ENCODE measurements at places on chromosomes 5 and 9.

GRCh38 chr9:110283751-110284150 is 27.4 kb upstream of the TXN start:
- DNase-seq, result peak; percentile 55

DNA sequence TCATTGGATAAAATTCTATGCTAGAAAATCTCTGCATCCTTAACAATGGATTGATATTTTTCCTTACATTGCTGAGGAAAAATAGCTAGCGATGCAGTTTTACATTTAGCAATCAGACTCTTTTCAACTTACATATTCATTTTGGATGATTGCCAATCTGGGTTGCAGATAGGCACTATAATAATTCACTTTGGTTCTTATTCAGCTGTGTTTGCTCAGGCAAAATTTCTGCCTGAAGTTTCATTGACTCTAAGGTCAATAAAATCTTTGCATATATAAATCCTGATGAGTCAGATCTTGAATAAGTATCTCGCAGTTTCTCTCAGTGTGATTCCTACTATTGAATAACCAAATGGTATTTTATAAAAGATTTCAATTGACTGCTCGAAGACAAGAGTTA is 1105.8 kb downstream of the CDH18 start:
- DNase-seq, result no peak

- DNase-seq, result no peak
Measured at GRCh38 chr9:100670719-100671118, 92.8 kb downstream of the CAVIN4 start.

DNA sequence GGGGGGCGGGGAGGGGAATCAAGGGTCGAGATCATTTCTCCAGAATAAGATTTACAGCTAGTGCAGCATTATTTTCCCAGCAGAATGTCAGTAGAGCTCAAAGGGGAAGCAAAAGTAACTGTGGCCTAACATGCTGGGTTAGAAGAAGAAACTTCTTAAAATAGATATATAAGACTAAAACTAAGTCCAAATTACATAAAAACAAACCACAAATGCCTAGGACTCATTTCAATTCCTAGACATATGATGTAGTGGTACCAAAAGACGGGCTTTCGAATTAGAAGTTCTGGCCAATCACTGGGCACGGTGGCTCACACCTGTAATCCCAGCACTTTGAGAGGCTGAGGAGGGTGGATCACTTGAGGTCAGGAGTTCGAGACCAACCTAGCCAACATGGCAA is 20.8 kb upstream of the MELK start:
- DNase-seq, result no peak

- DNase-seq, result no peak
Measured at GRCh38 chr9:134385915-134386314, 59.7 kb downstream of the RXRA start.

GRCh38 chr5:880816-881550 is 11.6 kb downstream of the BRD9 start:
- DNase-seq, result no peak

GRCh38 chr9:136527721-136528710 is 17.8 kb downstream of the NOTCH1 start:
- peak; percentile 63 for DNase-seq

All from hepatocyte (in vitro differentiated cells).